ENCODE measurements at places on chromosomes 3 and 15.

DNA sequence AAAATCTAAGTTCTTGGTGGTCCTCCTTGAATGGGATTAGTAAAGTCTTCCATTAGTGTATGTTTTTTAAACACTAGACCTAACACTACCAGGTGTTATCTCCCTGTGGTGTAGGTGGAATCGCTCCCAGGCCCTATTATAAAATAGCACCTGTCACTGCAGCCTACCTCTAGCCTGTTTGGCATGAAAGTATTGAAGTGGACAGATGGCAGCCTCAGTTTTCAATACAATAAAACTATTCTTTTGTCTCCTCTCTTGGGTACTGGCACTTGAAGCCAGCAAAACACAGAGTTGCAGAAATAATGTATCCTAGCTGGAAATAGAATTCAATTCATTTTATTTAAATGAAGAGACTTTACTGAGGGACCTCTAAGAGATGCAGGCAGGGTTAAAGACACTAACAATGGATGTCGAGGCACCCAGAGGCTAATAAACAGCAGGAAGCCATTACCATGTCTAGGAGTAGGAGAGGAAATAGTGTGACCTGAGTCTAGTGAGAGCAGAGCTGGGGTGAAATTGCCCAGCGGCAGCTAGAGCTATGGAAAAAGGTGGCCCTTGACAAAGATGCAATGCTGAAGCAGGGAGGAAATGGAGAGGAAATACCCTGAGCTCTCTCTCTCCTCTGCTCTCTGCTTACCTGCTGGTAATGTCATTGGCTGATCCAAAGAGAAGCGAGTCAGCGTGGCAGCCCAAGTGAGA lies 49.1 kb upstream of the TMEM158 start:
- no peak for DNase-seq

DNA sequence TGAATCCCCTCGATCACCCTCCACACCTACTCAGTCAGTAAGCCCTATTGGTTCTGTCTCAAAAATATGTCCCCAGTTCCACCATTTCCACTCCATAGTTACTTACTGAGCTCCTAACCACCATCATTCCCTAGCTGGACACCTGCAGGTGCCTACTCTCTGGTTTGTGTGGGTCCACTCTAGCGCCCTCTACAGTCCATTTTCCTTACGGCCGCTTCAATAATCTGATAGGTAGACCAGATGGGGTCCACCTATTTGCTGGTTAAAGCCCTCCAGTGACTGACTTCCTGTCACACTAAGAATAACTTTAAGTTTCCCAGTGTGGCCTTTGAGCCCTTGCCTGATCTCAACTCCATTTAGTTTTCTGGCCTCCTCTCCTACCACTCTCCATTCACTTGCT lies 5.0 kb downstream of the GXYLT2 start:
- DNase-seq = no peak

DNA sequence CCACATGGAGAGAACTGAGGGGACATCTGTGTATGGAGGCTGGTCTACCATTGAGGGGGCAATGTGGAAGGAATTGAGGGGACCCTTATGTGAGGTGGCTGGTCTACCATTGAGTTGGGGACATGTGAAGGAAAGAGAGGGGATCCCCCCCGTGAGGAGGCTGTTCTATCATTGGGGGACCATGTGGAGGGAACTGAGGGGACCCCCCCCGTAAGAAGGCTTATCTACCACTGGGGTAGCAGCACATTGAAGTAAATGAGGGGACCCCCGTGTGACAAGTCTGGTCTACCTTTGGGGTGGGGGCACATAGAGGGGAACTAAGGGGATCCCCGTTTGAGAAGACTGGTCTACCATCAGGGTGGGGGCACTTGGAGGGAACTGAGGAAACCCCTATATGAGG lies 158.0 kb downstream of the FBLN2 start:
- no peak for DNase-seq

DNA sequence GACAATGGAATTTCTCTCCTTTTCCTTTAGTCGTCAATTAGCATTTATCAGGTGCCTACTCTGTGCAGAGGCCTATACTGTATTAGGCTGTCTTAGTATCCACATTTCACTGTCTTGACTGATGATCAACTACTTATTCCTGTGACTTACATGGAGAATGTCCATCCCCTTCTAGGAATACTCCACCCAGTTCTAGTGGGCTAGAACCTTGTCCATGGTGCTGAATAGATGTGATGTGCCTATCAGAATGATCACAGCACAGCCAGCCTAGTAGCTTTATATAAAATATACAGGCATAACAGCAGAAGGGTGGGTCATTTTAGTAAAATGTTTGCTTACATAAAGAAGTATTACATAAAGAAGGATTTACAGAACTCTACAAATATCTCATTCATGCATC lies 621.4 kb downstream of the PDCD6IP start:
- no peak for DNase-seq

GRCh38 chr3:9422712-9423424 lies 25.5 kb downstream of the SETD5 start:
- no peak for DNase-seq

DNA sequence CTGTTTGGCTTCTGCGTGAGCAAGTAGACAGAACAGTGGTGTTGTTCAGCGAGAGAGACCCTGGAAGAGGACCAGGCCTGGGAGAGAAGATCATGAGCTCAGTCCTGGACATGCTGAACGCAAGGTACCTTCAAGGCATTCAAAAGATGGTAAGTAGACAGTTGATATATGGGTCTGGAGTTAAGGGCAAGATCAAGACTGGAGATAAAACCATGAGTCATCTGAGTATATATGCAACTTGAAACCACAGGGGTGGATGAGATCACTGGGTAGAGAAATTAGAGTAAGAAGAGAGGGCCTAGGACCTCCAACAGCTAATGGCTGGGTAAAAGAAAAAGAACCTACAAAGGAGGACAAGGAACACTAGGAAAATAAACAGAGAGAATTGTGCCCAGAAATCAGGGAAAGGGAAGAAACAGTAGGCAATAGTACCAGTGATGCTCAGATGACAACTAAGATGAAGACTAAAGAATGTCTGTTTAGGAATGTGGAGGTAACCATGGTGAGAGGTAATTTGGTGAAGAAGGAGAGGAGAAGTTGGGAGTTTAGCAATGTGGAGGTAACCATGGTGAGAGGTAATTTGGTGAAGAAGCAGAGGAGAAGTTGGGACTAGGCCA lies 343.2 kb upstream of the ADAMTS9 start:
- no peak for DNase-seq

DNA sequence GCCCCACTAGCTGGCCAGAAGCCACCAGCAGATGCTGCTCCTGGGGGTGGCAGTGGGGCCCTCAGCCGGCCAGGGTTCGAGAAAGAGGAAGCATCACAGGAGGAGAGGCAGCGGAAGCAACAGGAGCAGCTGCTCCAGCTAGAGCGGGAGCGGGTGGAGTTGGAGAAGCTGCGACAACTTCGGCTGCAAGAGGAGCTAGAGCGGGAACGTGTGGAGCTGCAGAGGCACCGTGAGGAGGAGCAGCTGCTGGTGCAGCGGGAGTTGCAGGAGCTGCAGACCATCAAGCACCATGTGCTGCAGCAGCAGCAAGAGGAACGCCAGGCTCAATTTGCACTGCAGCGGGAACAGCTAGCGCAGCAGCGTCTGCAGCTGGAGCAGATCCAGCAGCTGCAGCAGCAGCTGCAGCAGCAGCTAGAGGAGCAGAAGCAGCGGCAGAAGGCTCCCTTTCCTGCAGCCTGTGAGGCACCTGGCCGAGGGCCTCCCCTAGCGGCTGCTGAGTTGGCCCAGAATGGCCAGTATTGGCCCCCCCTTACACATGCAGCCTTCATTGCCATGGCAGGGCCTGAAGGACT lies 17.5 kb upstream of the APEH start:
- DNase-seq = no peak

GRCh38 chr15:25333049-25333448 lies 105.8 kb downstream of the UBE3A start:
- DNase-seq = no peak

GRCh38 chr3:116052602-116053001 lies 392.7 kb downstream of the LSAMP start:
- DNase-seq = no peak

DNA sequence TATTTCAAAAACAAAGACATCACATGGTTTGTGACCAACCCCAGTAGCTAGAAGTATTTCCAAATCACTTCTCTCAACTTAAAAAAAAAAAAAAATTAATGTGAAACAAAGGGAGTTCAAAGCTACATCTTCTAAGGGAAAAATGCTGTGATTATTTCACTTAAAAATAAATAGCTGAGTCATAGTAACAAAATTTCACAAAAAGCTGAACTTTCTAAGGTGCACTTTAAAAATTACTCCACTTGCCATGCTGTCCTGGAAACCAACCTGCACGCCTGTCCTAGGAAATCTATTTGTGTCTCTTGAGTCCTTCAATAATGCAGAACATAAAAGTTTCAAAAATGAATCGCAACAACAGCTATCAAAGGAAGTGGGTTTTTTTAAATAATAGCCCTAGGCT lies 1.8 kb downstream of the ACAP2 start:
- DNase-seq = no peak

DNA sequence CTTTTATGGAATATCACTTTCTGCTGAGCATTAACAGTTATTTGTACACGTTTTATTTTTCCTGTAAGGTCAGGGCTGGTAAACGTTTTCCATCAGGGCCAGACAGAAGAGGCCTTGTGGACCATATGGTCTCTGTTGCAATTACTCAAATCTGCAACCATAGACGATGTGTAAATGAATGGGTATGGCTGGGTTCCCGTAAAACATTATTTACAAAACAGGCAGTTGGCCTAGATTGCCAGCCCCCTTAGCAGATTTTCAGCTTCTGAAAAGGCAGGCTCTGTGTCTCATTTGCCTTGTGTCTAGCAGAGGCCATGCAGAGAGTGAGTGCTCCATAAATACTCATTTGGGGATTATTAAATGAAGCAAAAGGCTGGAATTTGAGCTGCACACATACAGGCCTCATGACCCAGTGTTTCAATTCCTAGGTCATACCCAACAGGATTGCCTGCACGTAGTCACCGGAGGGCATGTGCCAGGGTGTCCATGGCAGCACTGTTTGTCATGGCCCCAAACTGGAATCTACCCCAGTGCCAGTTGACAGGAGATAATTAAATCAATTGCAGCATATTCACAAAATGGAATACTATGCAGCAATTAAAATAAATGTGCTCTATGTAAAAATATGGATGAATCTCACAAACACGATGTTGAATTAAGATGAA lies 51.3 kb downstream of the GPD1L start:
- DNase-seq = no peak

- DNase-seq = no peak
Measured at GRCh38 chr3:39148435-39149058, 4.8 kb downstream of the CSRNP1 start.

GRCh38 chr3:177607589-177607988 lies 410.3 kb upstream of the TBL1XR1 start:
- no peak for DNase-seq

DNA sequence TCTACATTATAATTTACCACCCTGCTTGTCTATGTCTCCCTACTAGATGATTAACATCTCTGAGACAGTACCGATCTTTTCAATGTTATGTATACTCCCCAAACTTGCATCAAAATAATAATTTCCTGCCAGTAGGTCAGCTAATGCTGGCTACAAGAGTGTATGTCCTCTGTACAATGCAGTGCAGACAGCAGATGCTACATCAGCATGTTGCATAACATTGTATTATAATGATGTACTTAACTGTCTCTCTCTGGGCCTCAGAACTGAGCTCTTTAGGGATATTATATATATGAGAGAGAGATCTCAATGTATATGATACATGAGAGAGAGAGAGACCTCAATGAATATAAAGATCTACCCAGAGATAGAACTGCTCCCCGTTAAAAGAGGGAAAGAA lies 456.6 kb downstream of the SHQ1 start:
- no peak for DNase-seq

DNA sequence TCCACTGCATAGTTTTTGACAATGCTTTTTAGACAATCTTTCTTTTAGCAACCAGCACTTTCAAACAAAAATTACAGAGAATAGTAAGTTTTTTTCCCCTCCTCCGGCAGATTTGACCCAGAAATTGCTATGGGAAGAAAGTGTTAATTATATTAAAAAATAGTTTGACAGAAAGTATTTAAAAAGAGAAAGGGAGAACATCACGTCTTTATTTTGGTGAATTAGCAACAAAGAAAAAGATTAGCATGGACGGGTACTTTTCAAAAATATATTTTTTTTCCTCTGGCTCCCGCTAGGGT lies 831 bp upstream of the KAT2B start:
- DNase-seq = no peak

GRCh38 chr3:49994476-49994875 lies 54.5 kb downstream of the RBM6 start:
- DNase-seq = no peak

DNA sequence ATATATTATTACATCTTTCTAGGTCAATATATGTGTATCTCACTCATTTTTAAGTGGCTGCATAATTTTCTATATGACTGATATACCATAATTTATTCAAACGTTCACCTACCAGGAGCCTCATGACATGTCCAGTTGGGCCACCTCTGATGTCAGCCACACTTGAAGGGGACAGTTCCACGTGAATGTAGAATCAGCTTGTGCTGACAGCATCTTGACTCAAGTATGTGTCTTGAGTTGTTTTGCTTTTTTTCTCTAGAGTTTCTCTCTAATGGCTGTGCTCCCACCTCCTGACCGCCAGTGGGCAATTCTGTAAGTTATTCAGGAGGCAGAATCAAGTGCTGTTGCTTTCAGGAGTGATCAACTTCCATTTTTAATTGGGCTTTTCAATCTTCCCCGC lies 237.9 kb downstream of the NFKBIZ start:
- DNase-seq = no peak

GRCh38 chr3:98732286-98733052 lies 30.7 kb upstream of the ST3GAL6 start:
- DNase-seq = no peak

DNA sequence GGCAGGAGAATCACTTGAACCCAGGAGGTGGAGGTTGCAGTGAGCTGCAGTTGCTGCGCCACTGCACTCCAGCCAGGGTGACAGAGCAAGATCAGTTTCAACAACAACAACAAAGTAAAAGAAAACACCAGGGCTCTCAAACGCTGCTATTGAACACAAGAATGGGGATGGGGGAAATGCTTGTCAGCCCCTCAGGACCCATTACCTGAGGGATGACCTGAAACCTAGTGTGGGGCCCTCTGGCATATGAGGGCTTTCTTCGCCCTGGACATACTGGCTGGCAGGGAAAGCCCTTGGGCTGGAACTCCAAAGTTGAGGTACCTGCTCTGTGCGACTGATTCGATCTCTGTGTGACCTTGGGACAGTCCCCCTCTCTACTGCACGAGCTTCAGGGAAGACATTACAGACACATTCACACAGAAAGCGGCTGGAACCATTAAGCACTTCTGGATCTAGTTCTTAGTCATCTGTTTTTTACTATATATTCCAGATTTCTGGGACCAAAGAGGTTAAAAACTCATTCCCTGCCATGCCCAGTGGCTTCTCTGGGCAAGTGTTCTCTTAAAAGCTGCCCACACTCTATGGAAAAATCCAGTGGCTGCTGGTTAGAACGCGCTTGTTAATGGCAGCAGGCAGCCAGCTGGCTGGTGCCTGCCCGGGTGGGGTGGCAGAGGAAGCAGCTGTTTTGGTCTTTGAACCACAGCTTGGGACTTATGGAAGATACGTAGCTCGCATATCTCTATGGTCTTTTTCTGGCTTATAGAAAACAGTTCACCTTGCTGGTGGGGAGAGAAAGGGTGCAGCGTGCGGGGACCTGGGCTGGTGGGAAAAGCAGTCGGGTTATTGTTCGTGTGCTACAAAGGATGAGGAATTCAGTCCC lies 57.2 kb downstream of the ATP1B3 start:
- DNase-seq = no peak

Measured in activated CD4-positive, alpha-beta T cell treated with anti-CD3 and anti-CD28 coated beads for 4 hours (primary cell).